Cerebellar nuclear complex (tissue), 1 donor: ENCODE measurements at places on chromosomes 6 and 20.

- no peak for DNase-seq
Measured at GRCh38 chr6:146402476-146402875, 141.2 kb upstream of the RAB32 start.

GRCh38 chr6:89360415-89360999 is 8.0 kb upstream of the UBE2J1 start:
- DNase-seq: no peak

DNA sequence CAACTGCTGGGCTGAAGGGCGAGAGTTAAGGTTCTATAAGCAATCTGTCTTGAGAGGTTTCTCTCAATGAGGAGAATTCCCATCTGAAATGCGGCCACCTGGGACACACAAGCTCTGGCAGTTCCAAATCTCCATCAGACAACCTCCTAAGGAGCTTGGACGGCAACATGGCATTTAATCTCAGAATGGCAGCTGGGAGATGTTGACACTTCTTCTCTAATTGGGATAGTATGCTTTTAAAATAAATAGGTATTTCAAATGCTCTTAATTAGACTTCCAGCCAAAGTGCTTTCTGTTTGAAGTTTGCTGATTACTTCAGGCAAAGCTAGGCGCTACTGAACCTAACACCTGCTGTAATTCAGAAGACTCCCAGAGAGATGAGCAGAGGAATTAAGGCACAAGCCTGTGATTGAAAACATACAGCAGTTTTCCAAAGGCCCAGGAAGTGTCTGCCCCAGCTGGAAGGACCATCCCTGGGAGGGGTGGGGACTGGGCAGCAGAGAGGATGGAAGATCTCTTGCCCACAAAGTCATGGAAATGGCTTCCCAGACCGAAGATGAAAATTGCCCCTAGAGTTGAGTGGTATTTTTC is 59.1 kb upstream of the KCNK16 start:
- DNase-seq: no peak

DNA sequence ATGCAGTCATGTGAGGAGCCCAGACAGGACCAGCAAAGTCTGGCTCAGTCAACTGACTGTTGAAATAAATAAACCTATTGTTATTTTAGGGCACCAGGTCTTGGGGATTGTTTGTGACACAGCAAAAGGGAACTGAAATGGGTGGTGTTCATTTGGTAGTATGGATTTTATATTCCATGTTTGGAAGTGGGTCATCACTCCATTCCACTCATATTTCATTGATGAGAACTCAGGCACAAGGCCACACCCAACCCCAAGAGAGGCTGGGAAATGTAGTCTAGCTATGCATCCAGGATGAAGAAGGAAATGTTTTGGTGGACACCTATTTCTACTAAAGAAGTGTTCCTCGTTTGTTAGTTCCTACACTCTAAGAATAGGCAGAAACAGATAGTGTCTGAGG is 64.9 kb upstream of the BTBD3 start:
- DNase-seq: no peak

GRCh38 chr20:31551163-31552081 is 37.2 kb downstream of the HM13 start:
- DNase-seq: no peak

DNA sequence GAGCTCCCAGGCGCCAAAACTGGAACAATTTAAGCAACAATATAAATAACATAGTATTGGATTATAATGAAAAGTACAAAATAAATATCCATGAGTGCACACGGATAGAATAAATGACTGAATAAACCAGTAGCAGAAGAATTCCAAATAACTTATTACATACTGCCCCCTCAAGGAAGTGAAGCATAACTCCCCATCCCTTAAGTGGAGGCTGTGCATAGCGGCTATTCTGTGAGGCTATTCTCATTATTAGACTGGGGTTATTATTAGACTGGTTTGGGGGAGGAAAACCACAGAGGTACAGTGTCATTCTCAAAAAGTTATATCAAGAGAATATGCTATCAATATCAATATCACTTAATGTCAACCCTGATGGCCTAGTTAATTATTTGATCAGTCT is 94.4 kb upstream of the SIRPA start:
- no peak for DNase-seq

DNA sequence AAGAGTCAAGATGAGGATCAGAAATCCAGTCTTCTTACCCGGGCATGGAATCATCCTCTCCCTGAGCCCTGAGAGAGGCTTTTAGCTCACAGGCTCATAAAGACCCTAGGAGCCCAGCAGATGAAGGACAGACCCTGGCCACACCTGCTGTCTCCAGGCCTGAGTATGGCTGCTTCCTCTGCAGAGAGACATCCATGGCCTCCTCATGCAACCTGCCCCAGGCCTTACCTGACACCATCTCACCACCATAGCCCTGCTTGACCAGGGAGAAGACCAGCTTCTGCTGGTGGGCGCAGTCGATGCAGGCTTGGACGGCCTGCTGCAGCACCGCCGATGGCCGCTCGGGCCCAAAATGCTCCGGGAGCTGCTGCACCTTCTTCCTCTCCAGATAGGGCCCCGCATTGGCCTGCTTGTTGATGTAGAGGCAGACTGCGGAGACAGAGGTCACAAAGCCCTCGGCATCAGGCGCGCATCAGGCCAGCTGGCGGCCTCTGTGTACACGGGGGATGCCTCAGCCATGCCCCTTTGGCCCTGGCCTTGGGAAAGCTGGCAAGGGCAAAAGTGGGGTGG is 77.6 kb downstream of the SCML4 start:
- DNase-seq: no peak

DNA sequence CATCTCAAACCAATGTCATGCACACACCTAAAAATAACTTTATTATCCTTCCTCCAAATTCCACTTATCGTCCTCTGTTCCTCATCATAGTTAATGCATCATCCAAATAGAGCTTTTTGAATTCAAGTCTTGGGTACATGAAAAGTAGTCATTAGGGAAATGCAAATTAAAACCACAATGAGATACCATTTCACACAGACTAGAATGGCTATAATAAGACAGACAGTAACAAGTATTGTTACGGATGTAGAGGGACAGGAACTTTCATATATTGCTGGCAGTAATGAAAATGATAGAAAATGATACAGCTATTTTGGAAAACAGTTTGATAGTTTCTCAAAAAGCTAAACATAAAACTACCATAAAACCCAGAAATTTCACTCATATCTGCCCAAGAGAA is 59.1 kb downstream of the FHL5 start:
- no peak for DNase-seq

GRCh38 chr6:48475275-48475674 is 364.3 kb upstream of the PTCHD4 start:
- no peak for DNase-seq

DNA sequence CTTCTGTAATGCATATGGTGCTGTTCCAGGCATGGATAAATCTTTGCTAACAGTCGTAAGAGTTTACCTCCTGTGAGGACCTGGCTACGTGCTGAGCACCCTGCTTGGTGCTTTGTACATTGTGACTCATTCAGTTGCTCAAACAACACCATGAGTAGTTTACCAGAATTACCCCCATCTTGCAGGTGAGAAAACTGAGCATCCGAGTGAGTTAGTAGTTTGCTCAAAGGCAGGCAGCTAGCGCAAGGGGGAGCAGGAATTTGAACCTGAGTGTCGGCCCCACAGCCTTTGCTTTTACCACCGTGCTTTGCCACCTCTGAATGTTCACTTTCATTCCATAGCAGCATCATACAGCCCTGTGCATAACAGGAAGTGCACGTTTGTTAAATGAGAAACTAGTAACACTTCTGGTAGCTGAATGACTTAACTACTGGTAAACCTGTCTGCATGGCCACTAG is 121.9 kb downstream of the MTHFD1L start:
- DNase-seq: no peak

- DNase-seq: no peak
Measured at GRCh38 chr6:65182681-65183080, 524.3 kb downstream of the EYS start.

GRCh38 chr6:139905404-139906052 is 531.1 kb upstream of the CITED2 start:
- no peak for DNase-seq

GRCh38 chr6:34633785-34634184 is 62.8 kb downstream of the ILRUN start:
- no peak for DNase-seq

DNA sequence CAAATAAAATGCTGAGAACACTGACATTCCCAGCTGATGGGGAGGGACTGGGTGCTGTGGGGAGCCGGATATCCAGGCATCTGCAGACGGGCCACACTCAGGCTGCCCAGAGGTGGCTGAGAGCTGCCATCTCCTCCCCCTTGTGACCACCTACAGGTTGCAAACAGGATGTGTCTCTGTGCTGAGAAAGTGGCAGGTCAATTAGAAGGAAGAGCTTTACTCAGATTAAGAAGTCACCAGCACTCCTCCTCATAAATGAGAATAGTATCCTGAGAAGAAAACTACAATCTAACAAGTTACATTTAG is 63.0 kb downstream of the HUS1B start:
- DNase-seq: no peak
